Posterior cingulate gyrus (tissue), 11 donors: ENCODE measurements at places on chromosomes 5 and 9.

- no peak for DNase-seq
Measured at GRCh38 chr9:98097836-98098235, 21.2 kb downstream of the TRIM14 start.

- no peak for DNase-seq
Measured at GRCh38 chr5:143693651-143694252, 118.2 kb upstream of the HMHB1 start.

DNA sequence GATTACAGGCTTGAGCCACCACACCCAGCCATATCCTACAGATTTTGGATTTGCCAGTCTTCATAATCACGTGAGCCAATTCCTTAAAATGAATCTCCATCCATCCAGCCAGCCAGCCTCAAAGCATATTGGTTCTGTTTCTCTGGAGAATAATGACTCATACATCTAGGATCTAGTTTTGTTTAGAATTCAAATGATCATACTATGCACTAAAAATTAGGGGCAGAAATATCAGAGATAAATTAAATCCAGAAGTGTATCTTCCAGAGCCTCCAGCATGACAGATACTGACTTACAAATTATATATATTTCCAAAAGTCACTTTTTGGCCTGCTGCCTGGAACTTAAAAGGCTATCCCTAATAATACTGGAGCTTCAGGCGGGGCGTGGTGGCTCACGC lies 119.1 kb upstream of the NR5A1 start:
- DNase-seq: no peak

GRCh38 chr5:179161901-179162300 lies 101.7 kb downstream of the ZNF354C start:
- peak; percentile 32 for DNase-seq

DNA sequence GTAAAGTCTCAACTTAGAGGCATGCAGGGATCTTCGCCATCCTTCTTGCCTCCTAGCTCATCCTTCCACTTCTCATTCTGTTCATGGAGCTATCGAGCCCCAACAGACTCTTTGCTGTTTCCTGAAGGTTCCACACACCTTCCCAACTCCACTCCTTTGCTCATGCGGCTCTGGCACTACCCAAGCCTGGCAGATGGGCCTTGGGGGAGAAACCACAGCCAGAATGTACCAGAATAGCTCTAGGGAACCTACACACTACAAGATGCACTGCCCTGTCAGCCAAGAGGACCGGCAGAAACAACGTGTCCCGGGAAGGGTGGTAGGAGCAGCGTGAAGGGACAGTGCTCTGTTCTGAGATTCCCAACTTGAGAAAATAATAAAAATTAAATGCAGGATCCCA lies 178.9 kb downstream of the GABBR2 start:
- no peak for DNase-seq

- no peak for DNase-seq
Measured at GRCh38 chr5:125219710-125220109, 473.3 kb upstream of the ZNF608 start.

DNA sequence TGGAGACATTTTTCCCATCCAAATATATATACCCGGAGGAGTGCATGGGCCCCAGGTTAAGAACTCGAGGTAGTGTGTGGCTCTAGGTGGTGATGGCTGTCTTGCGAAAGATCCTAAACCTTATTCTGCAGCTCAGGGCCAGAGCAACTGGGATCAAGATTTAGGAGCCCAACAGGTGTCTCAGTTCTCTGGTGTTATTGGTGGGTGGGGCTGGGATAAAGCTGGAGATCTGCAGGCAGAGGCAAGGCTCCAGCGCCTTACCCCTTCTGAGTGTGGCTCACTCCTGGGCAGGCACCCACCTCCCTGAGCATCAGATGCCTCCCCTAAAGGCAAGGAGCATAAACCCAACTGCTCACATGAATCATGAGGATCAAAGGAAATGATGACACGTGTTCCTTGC lies 11.2 kb downstream of the UBE2QL1 start:
- DNase-seq: no peak

GRCh38 chr9:86034863-86035734 lies 64.3 kb downstream of the GOLM1 start:
- DNase-seq: peak; percentile 36

DNA sequence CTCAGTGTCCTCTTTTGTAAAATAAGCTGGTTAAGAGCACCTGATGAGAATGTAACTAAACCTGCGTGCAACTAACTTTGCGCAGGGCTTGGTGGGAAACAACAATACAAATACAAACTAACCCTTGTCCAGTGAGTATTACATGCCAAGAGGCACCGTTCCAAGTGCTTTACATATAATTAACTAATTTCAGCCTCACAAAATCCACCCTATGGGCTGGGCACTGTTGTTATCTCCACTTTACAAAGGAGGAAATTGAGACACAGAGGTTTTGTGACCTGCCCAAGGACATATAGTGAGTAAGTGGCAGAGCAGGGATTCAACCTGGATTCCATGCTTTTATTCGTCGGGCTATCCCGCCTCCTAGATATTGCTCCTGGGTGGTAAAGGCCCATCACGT lies 26.2 kb upstream of the TNIP1 start:
- no peak for DNase-seq

DNA sequence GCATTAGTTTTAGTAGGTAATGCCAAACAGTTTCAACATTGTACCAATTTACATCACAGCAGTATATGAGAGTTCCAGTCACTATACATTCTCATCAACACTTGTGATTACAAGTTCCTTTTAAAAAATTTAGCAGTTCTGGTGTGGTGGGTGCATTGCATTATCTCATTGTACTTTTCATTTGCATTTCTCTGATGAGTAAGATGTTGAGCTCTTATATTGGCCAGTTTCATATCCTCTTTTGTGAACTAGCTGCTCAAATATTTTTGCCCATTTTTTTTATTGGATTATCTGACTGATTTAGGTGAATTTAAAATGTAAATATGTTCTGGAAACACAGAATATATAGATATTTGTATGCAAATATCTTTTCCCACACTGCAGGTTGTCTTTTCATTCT lies 160.9 kb upstream of the NR3C1 start:
- DNase-seq: no peak
